Peyer's patch (tissue), 4 donors: ENCODE measurements at places on chromosomes 6 and 20.

DNA sequence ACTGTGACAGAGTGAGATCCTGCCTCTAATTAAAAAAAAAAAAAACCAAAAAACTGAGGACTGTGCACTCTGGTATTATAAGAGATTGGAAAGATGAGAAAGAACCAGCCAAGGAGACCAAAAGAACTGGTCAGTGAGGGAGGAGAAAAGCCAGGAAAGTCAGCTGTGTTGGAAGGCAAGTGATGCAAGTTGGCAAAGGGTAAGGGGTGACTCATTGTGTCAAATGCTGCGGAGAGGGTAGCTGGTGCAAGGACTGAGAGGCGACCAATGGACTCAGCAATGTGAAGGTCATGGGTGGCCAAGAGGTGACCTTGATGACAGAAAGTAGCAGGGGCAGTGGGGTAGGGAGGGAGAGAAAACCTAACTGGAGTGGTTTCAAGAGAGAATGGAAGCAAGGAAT, 27.4 kb upstream of the LRRN4 start:
- H3K27ac ChIP-seq = no peak overlapping the region
- no peak overlapping the region for H3K4me3 ChIP-seq
- H3K36me3 ChIP-seq = peaks cover 30% of the 10 kb centered on the region
- no peaks in the 10 kb centered on the region for H3K27me3 ChIP-seq

DNA sequence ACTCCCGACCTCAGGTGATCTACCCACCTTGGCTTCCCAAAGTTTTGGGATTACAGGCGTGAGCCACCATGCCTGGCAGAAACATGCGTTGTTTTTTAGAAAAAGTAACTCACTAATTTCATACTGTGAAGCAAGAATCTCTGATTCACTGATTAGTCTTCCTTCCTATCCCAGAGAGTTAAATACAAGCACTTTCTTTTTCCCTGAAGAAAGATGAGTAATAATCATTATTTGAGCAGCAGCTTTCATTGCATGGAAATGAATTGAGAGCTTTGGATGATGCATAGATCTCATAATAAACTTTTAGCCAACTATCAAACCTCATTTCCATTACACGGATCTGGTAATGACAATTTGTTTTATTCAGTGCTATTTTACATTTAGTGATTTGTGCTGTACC, 892.5 kb upstream of the EYS start:
- H3K36me3 ChIP-seq = no peaks in the 10 kb centered on the region
- no peaks in the 10 kb centered on the region for H3K4me1 ChIP-seq
- H3K27ac ChIP-seq = no peak overlapping the region

GRCh38 chr20:50333812-50334211, 143.2 kb downstream of the CEBPB start:
- no peaks in the 10 kb centered on the region for H3K36me3 ChIP-seq
- H3K27ac ChIP-seq = peak overlapping the region; percentile 35
- no peak overlapping the region for H3K4me3 ChIP-seq
- H3K27me3 ChIP-seq = no peaks in the 10 kb centered on the region

DNA sequence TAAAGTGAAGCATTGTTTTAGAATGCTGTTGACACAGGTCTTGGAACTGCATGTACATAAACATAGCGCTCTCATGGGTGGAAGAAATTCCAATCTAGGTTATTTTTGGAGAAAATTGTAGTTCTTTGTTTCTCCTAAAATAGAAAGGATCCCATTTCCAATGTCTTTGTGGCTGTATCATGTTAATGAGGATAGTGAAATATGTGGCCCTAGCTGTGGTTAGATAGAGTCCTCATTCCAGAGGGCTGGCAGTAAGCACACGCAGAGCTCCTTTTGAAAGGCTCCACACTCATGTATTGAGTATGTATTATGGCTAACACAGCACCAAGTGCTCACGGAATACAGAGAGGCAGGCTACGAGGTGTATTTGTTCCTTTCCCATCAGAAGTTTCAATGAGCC, 60.9 kb downstream of the SNRNP48 start:
- no peaks in the 10 kb centered on the region for H3K36me3 ChIP-seq
- no peak overlapping the region for H3K27ac ChIP-seq
- H3K27me3 ChIP-seq = no peaks in the 10 kb centered on the region
- no peaks in the 10 kb centered on the region for H3K4me1 ChIP-seq
- H3K4me3 ChIP-seq = no peak overlapping the region

DNA sequence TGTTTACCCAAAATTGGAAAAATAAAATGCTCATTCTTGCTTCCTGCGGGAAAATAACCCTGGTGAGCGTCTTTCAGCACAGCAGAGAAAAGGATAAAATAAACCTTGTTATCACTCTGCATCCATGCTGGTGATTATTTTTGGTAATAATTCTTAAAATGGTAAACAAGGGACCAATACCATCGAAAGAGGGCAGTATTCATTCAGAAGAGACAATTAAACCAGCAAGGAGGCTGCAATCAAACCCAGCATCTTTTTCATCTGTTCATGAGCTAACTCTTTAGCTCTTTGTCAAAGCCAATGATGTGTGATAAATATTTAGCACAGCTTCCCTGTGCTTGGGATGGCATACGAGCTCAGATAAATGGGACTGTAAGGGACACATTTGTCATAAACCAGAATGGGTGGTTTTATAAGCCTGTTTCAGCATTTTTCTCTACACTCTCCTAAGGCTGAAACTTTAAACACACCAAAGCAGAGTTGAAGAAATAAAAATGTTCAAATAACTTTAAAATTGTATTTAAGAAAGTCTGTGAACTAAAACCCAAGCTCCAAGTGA, 34.4 kb downstream of the CDH26 start:
- H3K27ac ChIP-seq = no peak overlapping the region
- DNase-seq = no peak
- no peaks in the 10 kb centered on the region for H3K36me3 ChIP-seq
- no peaks in the 10 kb centered on the region for H3K27me3 ChIP-seq

DNA sequence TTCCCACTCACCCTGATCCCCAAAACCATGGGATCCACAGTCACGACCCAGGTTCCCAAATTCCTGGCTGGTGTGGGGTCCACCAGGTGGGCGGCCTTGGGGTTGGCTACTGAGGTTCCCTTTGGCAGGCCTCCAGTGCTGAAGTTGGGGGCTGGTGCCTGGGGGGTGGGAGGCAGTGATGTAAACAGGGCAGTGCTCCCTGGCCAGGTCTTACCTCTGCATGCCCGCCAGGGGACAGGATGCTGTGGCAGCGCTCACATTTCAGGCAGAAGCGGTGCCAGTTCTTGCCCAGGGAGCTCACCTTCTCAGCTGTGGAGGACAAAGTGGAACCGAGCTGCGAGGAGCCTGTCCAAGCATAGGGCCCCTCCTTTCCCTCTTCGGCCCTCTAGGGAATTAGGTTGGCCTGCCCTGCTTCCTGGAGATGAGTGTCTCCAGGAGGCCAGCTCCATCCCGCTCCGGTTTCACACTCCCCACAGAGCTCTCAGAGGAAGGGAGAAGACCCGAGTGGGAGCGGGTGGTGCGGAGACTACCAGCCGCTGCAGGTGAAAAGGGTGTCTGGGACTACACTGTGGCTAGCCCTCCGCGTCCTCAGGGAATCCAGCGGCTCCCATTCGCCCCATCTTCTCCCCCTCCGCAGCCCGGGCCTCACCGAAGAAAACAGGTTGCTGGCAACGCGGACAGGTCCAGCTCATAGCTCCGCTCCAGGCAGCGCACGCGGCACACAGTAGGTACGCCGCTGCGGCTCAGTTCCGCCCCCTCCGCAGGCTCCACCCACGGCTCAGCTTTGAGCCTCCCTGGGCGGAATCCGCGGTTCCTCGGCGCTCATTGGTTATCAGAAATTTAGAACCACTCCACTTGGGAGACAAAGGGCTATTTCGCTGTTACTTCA, at the start of gene CRIP3:
TSS of gene CRIP3 (minus strand) at position 726 of the 889 bp plus-strand sequence. CDS start at position 692, 34 bp downstream.
- no peaks in the 10 kb centered on the region for H3K36me3 ChIP-seq
- H3K4me1 ChIP-seq = no peaks in the 10 kb centered on the region
- H3K4me3 ChIP-seq = peak within 1 kb of the TSS; percentile 36

GRCh38 chr20:16100111-16100510, 473.1 kb downstream of the KIF16B start:
- no peaks in the 10 kb centered on the region for H3K4me1 ChIP-seq
- no peak for DNase-seq
- no peak overlapping the region for H3K27ac ChIP-seq
- no peaks in the 10 kb centered on the region for H3K36me3 ChIP-seq
- no peaks in the 10 kb centered on the region for H3K27me3 ChIP-seq
